ENCODE measurements at places on chromosomes 16 and 17.

DNA sequence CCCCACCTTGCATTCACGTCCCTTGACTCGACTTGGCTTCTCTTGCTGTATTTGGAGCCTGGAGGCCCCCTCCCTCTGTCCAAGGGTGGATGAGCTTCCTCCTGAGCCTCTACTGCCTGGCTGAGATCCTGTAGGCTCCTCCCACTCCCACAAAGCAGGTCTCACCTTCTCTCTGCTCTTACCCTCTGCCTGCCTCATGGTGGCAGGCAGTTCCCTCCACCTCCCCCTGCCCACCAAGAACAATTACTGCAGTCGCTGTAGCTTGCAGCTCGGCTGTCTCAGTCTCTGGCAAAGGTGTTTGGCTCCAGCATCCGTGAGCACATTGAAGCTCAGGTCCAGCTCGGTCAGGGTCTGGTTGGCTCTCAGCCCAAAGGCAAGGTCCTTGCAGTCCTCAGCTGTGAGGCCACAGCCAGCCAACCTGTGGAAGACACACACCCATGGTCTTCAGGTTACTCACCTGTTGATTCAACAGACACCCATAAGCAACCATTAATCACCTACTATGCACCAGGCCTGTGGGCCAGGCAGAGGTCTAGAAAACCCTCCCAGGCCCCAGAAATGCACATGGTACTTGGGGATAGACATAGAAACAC, 42.6 kb downstream of the NLRP1 start:
- DNase-seq = no peak

- DNase-seq = no peak
Observed at GRCh38 chr16:2236337-2237101, at the start of gene DNASE1L2. Gene DNASE1L2, plus strand, starts transcription at chr16:2236444. Its CDS starts 373 bp downstream, at chr16:2236817.

DNA sequence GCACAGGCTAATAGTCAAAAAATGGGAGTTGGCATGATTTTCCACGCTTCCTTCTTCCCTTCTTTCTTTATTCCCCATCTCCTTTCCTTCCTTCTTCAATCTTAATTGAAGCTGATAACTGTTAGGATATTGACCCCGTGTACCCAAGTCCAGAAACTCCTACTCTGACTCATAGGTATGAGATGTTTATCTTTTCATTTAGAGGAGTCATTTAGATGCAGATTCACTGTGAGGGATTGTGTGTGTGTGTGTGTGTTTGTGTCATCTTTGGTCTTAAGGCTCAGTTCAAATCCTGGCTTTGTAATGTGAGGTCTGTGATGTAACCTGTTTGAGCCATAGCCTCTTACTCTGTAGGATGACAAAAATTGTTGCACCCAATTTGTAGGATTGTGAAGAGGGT, 332.0 kb upstream of the MAF start:
- no peak for DNase-seq

DNA sequence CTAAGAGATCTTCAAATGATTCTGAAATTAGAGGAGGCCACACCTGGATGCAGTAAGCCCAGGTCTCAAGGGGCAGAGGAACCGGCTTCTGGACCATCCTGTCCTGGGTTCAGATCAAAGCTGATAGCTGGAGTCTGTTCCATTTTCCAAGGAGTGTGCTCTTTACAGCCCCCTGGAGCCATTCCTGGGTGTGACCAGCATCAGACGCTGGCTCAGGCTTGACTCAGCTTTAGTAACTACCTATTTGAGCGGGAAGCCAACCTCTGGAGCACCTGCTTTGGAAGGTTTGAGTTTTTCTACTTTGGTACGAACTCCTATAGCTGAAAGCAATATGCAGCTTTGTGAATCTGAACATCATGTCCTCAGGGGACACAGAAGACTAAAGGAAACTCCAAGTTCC, 12.9 kb upstream of the BBS2 start:
- no peak for DNase-seq

DNA sequence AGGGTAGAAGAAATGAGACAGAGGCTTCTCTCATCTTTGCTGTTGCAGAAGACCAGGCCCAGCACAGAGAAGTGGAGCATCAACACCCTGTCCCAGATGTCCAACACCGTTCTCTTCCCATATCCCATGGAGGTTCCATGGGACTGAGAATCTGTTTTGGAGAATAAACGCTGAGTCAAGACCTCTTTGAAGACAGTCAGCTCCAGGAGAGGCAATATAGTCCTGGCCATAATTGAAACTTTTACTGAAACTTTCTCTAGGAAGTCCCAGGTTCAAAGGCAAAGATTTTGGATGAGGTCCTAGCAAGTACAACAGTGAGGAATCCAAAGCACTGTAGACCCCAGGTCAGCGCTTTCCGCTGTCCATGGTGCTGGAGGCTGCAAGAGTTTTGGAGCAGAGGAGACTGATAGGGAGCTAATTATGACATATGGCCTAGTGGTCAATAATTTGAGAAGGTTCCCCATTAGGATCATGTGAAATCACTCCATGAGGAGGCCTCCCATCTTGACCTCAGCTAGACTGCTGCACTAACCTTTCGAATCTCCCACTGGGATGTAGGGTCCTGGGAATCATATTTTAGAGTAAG, 36.0 kb downstream of the OSBPL7 start:
- DNase-seq = no peak

DNA sequence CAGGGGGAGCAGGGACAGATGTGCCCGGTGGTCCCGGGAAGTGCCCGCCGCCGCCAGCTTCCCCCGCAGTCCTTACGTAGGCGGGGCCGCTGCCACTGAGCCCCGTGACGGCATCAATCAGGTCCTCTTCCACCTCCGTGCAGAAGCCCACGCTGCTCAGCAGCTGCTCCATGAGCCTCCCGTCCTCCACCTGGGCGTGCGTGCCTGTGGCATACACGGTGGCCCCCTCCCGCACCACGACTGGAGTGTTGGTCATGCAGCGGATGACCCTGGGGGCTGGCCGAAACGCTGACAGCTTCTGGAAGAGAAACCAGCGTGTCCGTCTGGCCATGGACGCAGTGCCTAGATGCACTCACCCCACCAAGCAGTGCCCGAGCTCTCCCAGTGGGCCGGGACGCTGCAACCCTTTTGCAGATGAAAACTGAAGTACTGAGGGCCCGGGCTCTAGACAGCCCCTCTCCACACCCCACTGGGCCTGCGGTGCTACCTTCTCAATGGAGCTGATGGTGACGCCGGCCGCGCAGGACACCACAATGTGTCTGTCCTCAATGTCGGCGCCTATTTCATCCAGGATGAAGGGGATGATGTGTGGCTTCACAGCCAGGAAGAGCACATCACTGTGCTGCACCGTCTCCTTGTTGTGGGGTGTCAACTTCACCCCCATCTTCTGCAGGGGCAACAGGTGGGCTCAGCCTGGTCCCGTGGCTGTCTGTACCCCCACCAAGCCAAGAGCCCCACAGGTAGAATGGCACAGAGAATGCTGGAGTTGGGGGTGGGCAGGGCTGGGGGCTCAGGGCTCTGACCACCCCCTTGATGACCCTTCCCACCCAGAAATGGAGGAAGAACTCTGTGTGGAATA, 2.0 kb downstream of the PYCR1 start:
- DNase-seq = no peak

GRCh38 chr16:57685633-57686032, 9.0 kb upstream of the DRC7 start:
- no peak for DNase-seq

- no peak for DNase-seq
Observed at GRCh38 chr17:74452841-74453661, 13.4 kb upstream of the CD300A start.
